ENCODE measurements at places on chromosomes 11 and 22. TPM values are rescaled to one million over a fixed set of nuclear protein-coding genes. Genes with fewer than 3 reads are reported as not detected.

- DNase-seq = no peak
Observed at GRCh38 chr22:38469306-38469781, 1.4 kb downstream of the KDELR3 start.

APOBEC3G gene
- 9.6 TPM for polyA plus RNA-seq

- no peak for DNase-seq
Observed at GRCh38 chr11:3949125-3949524, 93.7 kb downstream of the STIM1 start.

- DNase-seq = no peak
Observed at GRCh38 chr11:105110688-105111030, 28.9 kb downstream of the CARD18 start.

GRCh38 chr11:72833811-72834493, 19.7 kb downstream of the ATG16L2 start:
- peak; percentile 64 for DNase-seq

GRCh38 chr22:31977141-31977841, 33.0 kb downstream of the YWHAH start:
- no peak for DNase-seq

DNA sequence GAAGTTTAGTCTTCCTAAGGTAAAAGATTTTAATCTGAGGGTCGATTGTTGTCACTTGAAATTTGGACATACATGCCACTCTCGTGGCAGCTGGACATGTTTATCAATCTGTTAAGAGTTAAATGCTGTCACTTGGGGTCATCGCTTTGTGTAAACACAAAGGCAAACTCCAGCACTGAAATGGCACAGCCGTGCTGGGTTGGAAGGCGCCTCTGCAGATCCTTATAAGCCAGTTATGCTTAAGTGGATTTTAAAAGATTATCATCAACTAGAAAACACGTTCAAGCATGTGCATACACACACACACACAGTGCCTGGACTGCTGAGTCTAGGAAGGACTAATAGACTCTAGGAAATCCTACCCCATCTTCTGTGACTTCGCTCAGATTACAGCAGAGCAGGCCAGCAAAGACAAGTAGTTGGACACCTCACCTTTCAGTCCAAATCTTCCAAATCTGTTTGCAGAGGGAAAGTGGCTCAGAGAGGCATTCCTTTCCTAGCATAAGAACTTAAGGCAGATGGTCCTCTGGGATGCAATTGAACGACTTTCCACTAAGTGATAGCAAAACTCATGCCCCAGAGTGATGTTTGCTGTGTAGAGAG, 83.7 kb downstream of the CACNG2 start:
- no peak for DNase-seq

HEPN1 gene
- polyA plus RNA-seq = 1.2 TPM

GRCh38 chr11:77207019-77207485, 79.0 kb downstream of the MYO7A start:
- no peak for DNase-seq

ENTHD1 gene
- not detected for polyA plus RNA-seq

DNA sequence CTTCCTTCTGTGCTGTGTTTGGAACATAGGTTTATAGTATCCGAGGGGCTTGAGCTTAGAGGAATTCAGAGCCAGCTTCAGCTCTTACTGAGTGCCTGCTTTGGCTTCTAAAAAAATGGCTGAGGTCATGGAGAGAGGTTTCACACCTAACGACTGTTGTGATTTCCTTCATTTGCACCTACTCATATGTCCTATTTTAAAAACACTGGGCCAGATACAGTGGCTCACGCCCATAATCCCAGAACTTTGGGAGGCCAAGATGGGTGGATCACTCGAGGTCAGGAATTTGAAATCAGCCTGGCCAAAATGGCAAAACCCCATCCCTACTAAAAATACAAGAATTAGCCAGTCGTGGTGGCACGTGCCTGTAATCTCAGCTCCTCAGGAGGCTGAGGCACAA, 38.3 kb upstream of the SYT13 start:
- no peak for DNase-seq

CD3E gene
- polyA plus RNA-seq = 0.57 TPM

- DNase-seq = no peak
Observed at GRCh38 chr11:18700375-18700774, 1.8 kb downstream of the TMEM86A start.

DNA sequence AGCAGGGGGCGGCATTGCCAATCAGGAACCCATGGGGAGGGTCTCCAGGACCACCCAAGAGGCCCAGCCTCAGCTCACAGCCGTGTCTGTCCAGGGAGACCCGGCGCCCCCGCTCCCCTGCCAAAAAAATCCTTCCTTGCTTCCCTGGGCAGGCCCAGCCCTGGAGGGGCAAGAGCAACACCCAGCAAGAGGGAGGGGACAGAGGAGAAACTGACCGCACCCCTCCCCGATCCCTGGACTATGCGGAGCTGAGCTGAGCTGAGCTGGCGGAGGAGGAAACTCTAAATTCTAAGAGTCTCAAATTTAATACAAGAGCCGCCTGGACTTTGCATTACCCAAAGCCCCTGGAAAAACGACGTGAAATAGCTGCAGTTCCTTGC, 52.0 kb upstream of the SHISAL1 start:
- no peak for DNase-seq

DNA sequence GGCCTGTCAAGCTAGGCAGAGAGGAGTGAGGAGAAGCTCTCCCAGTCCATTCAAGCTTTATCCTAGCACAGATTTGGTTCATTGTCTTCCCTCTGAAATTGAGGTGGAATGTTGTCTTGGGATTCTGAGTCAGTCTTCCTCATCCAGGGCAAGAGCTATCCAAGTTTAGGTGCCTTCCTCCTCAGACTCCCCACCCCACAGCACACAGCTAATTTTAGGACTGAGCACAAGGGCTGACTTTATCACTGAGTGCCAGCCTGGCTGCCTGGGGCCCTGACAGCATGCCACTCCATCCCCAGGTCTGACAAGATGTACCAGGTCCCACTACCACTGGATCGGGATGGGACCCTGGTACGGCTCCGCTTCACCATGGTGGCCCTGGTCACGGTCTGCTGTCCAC, 2.6 kb downstream of the PGAP2 start:
- DNase-seq = no peak

DNA sequence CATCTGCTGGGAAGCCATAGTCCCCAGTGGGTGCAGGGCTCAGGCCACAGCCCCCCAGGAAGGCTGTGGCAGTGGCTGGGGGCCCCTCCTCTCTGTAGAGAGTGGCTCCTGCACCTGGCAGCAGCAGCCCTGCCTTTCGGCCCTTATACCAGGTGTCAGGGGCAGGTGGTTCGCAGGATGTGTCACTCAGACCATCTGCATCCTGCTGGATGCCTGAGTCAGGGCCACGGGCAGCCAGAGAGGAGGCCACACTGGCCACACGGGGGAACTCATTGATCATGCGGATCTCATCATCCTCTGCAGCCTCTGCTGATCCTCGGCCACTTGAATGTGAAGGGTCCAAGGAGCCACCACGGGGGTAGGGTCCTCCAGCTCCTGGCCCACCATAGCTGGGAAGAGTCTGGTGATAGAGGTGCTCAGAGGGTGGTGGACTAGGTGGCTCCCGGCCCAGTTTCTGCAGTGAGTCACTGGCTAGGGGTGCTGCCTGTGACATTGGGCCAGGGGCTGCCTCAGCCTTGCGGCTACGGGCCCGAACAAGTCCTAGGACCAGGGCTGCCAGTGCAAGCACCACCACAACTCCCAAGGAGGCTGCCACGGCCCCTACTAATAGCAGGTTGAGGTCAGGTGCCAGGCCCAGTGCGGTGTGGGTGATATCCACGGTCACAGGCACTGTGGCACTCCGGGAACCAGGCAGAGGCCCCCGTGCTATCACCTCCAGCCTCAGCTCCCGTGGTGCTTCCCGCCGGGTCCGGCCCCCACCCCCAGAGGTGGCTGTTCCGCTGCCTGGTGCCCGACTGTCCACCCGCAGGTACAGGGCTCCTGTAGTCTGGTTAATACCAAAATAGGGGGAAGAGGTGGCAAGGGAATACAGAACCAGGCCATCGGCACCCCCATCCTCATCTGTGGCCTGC, 3.3 kb upstream of the TPP1 start:
- DNase-seq = no peak

CBLIF gene
- not detected for polyA plus RNA-seq

MMP13 gene
- polyA plus RNA-seq = not detected

DNA sequence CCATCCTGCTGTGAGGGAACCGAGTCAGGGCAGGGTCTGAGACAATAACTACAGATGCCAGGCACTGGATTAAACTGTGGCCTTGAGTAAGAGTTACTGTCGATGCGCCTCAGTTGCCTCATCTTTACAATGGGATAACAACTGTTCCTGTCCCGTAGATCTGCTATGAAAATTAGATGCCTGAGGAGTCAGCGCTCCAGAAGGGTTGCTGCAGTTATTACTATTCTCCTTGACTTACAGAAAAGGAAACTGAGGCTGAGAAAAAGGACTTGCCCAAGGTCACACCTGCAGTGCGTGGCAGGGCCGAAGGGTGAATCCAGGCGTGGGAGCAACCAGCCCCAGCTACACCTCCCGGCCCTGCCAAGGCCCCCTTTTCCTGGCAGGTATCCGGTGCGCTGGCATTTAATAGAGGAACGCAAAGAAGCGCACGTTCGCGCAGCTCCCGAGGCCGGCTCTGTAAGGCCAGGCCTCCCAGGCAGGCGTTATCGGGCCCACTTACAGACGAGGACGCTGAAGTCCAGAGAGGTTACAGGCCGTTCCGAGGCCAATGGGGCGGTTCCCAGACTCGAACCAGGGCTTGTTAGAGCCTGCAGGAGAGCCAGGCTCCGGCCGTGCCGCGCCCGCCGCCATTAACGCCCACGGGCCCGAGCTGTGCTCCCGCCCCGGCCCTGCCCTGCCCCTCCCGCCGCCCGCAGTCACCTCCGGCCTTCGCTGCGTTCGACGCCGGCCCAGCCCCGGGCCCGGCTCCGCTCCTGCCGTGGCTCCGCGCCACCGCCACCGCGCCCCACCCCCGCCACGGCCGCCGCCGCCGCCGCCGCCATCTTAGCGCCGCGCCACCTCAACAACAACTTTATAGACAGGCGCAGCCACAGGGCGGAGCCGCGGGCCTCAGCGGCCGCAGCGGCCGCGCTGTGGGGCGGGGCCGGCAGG, at the start of gene C11orf68:
Gene C11orf68 (minus strand): TSS at position 852 of the 930 bp plus-strand sequence. CDS start 31 bp downstream, at position 821.
- no peak for DNase-seq

GRCh38 chr11:44404301-44404700, 94.4 kb upstream of the ALX4 start:
- no peak for DNase-seq

DNA sequence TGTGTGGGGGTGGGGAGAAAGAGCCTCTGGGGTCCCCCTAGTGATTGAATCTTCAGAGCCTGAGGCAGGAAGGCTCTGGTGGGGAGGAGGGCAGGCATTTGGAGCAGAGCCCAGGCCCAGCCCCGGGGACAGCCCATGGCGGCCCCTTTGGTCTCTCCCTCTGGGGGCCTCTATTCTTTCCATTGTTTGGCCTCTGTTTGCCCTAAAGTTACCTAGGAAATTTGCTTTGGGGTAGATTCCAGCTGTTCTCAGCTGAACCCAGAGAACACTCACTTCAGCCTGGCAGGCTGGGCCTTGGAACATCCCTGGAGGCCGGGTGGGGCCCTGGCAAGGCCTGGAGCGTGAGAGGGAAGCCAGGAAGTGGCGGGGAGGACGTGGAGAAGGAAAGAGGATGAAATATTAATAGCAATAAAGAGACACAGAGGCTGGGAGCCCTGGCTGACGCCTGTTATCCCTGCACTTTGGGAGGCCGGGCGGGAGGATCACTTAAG, 22.9 kb upstream of the A4GALT start:
- DNase-seq = no peak

DNA sequence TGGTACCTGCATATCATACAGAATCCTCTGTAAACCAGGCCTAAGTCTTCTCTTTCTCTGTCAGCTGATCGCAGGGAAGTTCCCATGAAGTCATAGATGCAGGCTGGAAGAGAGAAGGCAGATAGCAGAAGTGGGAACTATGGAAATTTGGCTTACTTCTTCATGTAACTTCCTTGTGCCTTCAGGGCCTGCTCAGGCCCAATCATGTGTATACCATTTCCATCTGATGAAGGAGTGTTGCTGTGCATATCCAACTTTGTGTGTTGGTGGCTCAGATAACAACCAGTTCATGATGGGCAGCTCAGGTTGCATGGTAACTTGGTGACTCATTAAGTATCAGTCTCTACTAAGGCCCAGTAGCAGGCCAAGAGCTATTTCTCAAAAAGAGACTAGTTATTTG, 53.1 kb upstream of the CEP295 start:
- DNase-seq = no peak

GRCh38 chr11:123580557-123581275, 73.7 kb downstream of the SCN3B start:
- DNase-seq = no peak

DNA sequence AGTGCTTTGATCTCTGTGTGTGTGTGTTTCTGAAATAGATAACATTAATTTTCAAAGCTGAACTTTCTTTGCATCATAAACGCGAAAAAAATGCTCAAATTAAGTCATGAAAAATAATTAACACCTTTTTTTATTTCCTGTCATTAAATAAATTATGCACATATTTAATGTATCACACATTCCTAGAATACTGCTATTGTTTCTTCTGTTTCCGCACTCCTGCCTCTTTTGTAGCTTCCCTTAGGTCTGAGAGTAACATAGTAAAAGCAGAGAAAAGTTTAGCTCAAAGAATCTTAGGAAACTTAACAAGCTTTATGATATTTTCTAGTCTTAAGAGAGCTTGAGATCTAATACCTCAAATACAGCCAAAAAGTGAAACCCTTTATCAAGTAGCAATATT, 504.2 kb downstream of the JRKL start:
- no peak for DNase-seq

GRCh38 chr11:49405743-49406142, 197.3 kb upstream of the FOLH1 start:
- DNase-seq = no peak

GRCh38 chr11:17992916-17993315, 19.9 kb downstream of the SERGEF start:
- no peak for DNase-seq

- no peak for DNase-seq
Observed at GRCh38 chr11:71423181-71423790, 24.9 kb downstream of the DHCR7 start.

GRCh38 chr22:50082961-50083461, 2.2 kb downstream of the MLC1 start:
- no peak for DNase-seq

DNA sequence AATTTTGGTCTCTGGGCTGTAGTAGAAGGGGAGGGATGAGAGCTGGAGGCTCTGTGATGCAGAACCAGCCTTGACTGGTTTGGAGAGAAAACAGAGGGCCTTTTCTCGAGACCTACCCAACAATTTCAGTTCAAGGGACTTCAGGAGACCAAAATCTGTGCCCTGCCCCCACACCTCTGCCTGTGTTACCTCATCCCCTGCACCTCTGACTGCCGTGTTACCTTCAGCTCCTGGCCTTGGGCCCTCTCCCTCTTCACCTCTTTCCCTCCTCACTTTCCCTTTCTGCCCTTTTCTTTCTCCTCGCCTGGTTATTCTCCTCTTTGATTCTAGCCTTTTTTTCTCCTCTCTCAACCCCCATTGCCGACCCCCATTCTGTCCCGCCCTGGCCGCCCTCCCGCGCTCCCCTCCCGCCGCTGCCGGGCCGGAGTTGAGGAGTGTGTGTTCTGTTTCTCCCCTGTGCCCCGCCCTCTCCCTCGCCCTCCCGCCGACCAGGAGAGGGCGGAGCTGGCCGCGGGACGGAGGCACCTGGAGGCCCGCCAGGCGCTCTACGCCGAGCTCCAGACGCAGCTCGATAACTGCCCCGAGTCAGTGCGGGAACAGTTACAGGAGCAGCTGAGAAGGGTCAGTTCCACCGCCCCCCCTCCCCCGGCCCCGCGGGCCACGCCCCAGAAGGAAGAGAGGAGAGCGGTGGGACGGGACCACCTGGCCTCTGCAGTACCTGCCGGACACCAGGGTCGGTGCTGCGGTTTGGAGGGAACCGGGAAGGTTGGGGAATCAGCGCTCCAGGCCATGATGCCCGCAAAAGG, 27.2 kb downstream of the PHLDB1 start:
- DNase-seq = no peak

- DNase-seq = no peak
Observed at GRCh38 chr22:39905687-39906086, 4.8 kb downstream of the GRAP2 start.
